ENCODE measurements at places on chromosomes 12 and 14.

DNA sequence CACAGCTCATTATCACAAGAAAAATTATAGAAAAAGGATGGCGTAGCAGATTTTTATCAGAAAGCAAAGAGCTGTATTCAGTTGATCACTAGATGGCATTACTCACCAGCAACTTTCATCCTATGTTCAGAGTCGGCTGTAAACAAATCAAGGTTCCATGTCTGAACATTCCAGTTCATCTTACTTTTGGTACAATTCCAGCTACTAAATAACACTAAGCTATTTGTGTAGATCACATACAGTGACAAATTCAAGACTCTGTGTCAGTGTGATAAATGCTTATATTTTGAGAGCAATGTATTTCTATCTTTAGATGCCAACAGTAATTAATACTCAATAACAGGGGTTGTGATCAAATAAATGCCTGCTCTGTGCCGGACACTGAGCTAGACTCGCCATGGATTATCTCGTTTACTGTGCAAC is 30.1 kb downstream of the NRDE2 start:
- peak; percentile 49 for DNase-seq

GRCh38 chr12:120290609-120291305 is 946 bp downstream of the RNU4-2 start:
- DNase-seq, result no peak

- no peak for DNase-seq
Observed at GRCh38 chr14:75188520-75189268, 12.3 kb upstream of the TMED10 start.

- DNase-seq, result no peak
Observed at GRCh38 chr14:61524936-61525292, 170.4 kb upstream of the HIF1A start.

- DNase-seq, result no peak
Observed at GRCh38 chr12:53518381-53518780, 11.1 kb upstream of the NPFF start.

- DNase-seq, result no peak
Observed at GRCh38 chr14:54488318-54488645, 498 bp downstream of the GMFB start.

- DNase-seq, result no peak
Observed at GRCh38 chr12:27143256-27144069, 61.1 kb upstream of the C12orf71 start.

- DNase-seq, result no peak
Observed at GRCh38 chr12:52543985-52544883, 8.7 kb downstream of the KRT71 start.

- no peak for DNase-seq
Observed at GRCh38 chr12:89244536-89244935, 107.8 kb downstream of the DUSP6 start.

GRCh38 chr12:107318556-107318805 is 225.1 kb upstream of the CRY1 start:
- DNase-seq, result no peak

DNA sequence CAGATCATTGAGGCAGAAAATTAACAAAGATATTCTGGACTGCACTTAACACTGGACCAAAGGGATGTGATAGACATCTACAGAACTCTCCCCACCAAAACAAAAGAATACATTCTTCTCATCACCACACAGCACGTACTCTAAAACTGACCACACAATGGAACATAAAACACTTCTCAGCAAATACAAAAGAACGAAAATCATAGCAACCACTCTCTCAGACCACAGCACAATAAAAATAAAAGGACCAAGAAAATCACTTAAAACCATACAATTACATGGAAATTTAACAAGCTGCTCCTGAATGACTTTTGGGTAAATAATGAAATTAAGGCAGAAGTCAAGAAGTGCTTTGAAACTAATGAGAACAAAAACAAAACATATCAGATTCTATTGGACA is 254.0 kb upstream of the STXBP6 start:
- no peak for DNase-seq

Measured in kidney tubule cell (primary cell).